ENCODE measurements at places on chromosomes 4 and X.
A peak's percentile ranks its signal among the peaks of the same experiment; 100 is the strongest.

GRCh38 chrX:37580080-37580479, 8.6 kb downstream of the LANCL3 start:
- no peak for DNase-seq

DNA sequence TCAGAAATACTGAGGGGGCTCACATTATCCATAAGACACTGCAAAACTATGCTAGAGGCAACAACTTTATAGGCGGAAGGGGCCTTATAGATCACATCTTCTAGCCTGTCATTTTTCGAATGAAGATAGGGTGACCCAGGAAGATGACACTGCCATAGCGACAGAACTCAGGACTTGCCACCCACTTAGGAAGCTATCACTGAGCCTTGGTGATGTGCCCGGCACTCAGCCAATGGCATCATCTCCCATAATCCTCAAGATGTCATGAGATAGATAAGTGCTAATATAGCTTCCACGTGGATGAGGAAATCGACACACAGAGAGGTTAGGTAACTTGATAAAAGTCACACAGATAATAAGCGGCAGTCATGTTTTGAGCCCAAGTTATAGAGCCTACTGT, 346.6 kb downstream of the DHX15 start:
- DNase-seq: no peak

GRCh38 chr4:6200011-6200921, at the start of gene JAKMIP1:
JAKMIP1 (minus strand) TSS chr4:6200549; CDS start chr4:6112850, 87,699 bp downstream.
- no peak for DNase-seq

DNA sequence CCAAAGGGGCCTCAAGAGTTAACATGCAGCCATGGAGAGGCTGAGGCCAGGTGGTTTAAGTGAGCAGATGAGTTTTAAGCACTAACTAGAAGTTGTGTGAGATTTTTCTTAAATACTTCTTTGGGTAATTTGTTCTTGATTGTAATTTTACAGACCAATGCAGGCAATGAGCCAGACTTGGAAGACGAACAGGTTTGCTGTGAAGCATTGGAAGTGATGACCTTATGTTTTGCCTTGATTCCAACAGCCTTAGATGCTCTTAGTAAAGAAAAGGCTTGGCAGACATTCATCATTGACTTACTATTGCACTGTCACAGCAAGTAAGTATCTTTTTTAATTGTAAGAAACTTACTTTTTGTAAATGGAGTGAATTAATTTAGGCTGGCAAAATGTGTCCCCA, 103.9 kb downstream of the USP9X start:
- no peak for DNase-seq

- no peak for DNase-seq
These were observed 795.1 kb upstream of the GRIA3 start for GRCh38 chrX:122389005-122389404.

- no peak for DNase-seq
These were observed 113.6 kb upstream of the EMCN start for GRCh38 chr4:100631281-100631968.

DNA sequence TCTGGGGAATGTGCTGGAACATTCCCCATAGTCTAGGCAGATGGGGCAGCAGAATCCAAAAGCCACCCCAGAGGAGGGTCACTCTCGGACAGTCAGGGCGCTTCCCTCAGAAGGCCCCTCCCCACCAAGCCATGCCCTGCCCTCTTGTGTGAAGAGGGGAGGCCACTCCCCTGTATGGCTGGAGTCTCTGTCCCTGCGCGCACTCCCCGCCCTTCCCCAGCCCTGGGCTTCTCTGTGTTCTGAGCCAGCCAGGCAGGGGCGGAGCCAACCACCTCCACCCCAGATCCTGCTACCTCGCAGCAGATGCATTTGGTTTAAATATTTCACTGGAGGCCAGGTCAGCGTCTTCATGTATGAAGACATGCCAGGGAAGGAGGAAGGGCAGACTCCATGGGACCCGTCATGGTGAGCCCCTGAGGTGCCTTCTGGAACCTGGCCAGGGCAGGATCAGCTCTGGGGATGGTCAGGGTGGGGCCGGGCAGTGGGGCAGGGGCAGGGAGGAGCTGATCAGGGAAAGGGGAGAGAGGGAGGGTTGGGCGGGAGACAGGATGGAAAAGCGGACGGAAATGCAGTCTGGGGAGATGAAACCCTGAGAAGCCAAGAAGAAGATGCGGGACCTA, 107.3 kb downstream of the ADRA2C start:
- DNase-seq: no peak

DNA sequence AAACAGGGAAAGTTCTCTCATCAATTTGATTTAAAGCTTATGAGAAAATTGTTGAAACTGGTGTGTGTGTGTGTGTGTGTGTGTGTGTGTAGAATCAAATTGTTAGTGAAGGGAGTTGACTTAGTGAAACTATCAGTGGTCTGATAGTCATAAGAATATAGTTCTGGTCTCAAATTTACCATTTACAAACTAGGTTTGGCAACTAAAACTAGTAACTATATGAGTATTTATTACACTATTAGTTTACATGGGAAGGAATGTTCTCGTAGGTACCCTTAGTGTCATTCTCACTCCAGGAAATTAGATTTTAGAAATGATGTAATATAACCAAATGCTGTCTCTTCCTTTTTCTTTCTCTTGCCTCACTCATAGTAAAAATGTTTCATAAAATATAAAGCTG, 11.9 kb downstream of the SULT1E1 start:
- DNase-seq: no peak

GRCh38 chr4:53752124-53752523, 160.8 kb upstream of the LNX1 start:
- no peak for DNase-seq

DNA sequence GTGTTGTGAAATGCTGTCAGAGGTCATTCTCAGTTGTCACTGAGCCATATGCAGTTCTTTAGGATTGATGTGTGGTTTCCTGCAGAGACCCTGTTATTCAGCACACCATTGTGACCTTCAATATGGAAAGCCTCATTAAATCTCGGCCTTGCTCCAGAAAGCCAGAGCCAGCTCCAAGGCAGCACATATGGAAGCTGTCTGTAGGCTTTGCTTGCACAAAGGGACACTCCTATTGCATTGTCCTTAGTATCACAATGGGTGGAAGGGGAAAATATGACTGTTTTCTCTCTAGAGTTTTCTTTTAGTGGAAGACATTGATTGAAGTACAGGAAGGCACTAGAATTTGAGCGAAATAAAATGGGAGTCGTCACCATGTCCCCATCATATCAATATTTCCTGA, 179.0 kb downstream of the CEP135 start:
- no peak for DNase-seq

- no peak for DNase-seq
These were observed 1020.4 kb downstream of the FSTL5 start for GRCh38 chr4:161143375-161143774.

DNA sequence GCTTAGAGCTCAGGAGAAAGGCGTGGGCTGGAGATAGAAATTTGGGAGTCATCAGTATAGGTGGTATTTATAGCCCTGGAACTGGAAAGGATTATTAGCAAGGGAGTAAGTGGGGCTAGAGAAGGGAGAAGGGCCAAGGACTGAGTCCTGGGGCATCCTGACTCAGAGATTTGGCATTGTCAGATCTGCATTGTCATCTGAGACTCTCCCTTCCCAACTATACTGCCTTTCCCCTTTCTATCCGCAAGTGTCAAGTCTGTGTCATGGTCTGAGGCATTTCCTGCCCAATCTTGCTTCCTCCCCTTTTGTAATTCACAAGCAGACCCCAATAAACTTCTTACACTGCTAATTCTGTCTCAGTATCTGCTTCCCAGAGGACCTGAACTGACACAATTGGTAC, 24.4 kb upstream of the SLC25A43 start:
- DNase-seq: no peak

- no peak for DNase-seq
These were observed 213.8 kb upstream of the RADX start for GRCh38 chrX:106397788-106398538.

DNA sequence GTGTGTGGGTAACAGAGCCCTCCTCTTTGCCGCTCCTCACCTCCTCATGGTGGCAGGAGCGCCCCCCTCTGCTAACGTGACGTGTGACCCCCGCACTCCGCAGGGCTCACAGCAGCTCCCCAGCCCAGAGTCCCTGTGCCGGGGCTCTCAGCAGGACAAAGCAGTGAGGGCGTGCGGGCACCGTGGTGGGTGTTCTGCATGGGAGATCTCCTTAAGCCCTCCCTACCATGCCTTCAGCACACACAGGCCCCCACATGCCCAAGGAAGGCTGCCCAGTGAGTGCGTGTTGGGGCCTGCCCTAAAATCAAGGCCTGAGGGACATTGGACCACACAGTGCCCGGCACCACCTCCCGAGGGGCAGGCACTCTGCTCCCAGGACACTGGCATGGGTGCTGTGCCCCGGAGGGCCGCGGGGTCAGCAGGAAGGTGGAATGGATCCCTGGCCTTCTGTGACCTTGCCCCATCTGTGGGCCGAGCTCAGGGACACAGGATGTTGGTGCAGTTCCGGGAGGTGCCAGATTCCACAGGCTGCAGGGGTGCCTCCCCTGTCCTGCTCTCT, 10.1 kb downstream of the PSAPL1 start:
- no peak for DNase-seq

DNA sequence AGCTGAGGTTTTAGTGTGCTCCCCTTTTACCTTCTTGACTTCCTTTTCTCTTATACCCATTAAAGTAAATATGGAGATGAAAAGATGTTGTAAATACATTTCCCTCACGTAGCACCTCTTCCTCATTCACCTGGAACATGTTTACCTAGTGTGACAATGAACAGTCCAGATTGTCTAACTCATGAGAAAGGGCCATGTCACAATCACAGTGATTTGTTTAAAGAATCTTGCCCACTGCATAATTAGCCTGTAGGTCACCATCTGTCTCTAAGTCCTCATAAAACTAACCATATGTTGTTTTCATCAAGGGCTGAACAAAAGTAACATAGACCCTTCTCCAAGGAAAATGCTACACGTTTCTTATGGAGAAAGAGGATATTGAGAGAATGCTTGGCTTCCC, 85.7 kb downstream of the TSPAN5 start:
- DNase-seq: no peak

DNA sequence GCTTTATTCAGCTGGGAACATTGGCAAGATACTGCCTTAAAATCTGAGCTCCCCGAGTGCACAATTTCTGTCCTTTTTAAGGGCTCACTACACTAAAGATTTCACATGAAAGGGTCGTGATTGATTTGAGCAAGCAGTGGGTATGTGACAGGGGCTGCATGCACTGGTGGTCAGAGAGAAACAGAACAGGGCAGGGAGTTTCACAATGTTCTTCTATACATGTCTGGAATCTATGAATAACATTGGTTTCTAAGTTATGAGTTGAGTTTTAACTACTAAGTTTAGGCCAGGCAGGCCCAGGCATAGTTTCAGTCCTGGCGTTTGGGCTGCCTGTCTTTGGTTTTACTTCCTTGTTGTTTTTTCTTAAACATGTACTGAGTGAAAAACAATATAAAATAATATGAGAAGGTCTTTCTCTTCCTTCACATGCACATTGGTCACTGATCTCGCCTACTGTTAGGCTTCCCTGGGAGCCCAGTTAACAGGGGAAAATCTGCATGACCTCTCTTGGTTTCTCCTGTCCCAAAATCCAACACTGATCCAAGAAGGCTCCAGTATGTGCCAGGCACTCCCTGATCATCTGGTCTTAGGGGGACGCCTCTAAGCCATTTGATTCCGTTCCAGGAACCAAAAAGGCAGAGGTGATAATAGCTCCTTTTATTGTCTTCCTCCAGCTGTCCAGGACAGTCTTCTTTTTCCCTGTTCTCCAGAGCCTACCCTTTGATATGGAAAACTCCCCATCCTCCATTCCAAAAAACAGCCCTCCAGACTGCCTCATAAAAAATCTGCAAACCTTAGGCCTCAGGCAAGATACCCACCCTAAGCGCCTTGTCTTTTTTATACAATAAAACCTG, at the start of gene UGT2B17:
Gene UGT2B17 (minus strand): TSS at position 51 of the 854 bp plus-strand sequence. CDS start 7,838 bp downstream, outside the sequence.
- DNase-seq: no peak

DNA sequence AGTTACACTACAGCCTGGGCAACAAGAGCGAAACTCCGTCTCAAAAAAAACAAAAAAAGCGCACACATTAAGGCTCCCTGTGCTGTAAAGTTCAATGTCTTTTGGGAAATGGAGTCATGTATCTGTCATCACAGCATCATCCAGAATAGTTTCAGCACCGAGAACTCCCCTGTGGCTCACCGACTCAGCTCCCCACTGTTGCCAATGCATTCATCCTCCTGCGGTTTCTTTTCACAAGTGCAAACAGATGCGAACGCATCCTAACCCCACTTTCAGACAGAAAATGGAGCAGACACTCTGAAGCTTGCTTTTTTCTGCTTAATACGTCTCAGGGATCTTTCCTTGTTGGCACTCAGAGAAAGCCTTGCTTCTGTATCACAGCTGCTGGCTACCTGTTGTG, 13.8 kb upstream of the SH3TC1 start:
- no peak for DNase-seq

DNA sequence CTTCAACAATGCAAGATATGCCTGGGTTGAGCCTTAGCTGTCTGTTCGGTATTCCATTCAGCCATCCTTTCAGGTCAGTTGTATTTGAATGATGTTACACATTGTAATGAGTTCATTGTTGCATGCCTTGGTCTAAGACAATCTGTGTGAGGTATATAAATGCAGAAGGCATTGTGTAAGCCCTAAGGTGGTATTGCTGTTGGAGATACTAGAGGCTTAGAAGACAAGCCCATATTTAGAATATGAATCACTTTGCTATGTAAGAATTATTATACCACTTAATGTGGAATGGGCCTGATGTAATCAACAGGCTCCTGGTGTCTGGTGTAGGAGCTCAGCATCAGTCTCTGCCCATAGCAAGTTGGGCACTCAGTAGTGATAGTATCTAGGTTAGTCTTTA, 473.4 kb upstream of the GNPDA2 start:
- DNase-seq: no peak

GRCh38 chr4:121217351-121217750, 53.2 kb upstream of the TNIP3 start:
- DNase-seq: peak; percentile 46

DNA sequence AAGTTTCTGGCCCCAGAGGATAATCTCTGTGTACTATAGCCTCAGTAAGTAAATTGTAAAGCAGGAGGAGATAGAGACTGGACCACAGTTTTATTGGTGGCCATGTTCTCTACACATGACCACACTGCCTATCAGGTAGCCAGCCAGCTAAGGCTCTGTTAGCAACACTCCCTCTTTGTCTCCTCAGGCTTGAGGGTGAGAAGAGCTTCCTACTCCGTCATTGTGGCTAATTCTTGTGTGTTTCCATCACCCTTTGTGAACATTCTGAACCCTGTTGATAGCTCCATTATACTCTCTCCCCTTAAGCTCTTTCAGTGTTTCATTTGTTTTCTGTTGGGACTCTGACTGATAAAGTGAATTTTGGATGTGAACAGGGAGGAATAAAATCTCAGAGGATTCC, 233.4 kb downstream of the CFAP299 start:
- no peak for DNase-seq

- no peak for DNase-seq
These were observed 83.1 kb downstream of the ATOH1 start for GRCh38 chr4:93911671-93912070.

Measured in non-pigmented ciliary epithelial cell (primary cell).